Fibroblast of skin of scalp (primary cell): ENCODE measurements at places on chromosomes 2 and 18.

- DNase-seq, result no peak
Measured at GRCh38 chr2:173966274-173967098, 1.3 kb upstream of the SP3 start.

DNA sequence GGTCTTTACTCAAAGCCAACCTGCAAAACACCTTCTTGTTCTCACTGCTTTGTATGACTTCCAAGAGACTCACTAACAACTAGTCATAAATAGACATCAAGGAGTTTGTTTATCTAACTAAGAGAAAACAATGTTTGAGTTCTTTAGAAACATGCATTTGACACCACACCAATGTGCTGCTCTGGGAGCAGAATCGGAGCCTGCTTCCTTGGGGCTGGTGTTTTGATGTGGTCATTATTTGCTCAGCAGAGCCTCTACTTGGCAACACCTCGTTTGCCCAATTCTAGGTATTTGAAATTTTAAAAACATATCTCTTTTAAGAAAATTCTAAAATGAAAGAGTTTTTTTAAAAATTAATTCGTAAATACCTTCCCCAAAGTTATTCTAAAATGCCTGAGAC is 167.5 kb downstream of the BCL2 start:
- no peak for DNase-seq

DNA sequence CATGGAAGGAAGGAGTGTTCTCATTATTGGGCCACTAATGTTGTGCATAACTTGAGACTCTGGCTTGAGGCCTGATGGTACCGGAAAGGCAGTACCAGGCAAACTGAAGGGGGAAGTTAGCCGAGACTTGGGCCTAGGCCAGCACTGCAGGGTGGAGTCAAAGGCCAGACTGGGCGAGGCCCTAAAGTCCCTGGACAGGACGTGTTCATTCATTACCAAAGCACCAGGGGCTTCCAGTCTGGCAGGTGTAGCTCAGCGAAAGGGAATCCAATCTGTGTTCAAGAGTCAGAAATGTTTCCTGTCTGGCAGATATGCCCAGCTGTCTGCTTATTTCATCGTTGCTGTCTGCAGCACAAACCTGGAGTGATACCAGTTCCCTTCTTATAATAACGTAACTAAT is 4.7 kb upstream of the ITSN2 start:
- DNase-seq, result no peak

GRCh38 chr18:49098386-49098785 is 147.6 kb upstream of the SMAD7 start:
- DNase-seq, result no peak

GRCh38 chr18:48326901-48327675 is 82.1 kb downstream of the ZBTB7C start:
- peak; percentile 55 for DNase-seq

- DNase-seq, result peak; percentile 80
Measured at GRCh38 chr18:2402084-2402483, 169.2 kb downstream of the METTL4 start.

DNA sequence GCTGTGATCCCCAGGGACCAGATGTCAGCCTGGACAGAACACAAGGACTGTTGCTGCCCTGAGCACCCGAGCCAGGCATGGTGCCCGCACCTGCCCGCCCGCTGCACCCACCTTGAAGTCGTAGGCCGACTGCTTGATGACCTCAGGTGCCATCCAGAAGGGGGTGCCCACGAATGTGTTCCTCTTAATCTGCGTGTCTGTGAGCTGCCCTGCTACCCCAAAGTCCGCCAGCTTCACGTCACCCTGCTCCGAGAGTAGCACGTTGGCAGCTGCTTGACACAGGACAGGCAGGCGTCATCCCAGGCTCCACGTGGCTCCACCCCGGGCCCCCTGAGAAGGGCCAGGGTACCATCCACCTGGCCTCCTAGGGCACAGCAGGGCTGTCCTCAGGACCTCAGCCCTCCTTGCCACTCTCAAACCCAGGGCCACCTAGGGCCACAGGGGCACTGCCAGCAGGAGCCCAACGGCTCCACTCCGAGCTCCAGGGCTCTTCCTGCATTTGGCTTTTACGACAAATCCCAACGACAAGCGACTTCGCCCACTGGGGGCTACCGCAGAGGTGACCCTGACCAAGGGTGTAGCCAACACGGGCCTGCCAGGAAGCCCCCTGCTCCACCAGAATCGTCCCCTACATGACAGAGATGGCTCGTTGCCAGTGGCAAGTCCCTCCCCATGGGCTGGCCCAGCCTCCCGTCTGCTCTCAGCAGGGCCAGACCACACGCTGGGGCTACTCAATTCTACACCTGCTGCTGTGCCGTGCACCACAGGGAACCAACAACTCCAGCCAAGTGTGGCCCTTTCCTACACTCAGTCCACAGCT is 9.0 kb downstream of the STK25 start:
- no peak for DNase-seq

DNA sequence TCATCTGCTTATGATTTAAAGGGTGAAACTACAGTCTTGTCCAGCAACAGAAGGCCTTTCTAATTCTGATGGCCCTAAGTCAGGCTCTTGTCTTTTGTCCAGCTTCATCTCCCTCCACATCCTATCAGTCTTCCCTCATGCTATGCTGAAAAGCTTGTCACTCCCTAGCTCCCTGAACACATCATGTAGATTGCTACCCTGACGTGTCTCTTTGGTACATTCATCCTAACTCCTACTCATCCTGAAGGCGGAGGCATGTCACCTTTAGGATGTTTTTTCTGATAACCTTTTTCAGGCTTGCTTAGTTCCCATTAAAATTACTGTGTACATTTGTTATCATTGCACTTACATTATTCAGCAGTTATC is 78.4 kb upstream of the ARL5A start:
- no peak for DNase-seq

- no peak for DNase-seq
Measured at GRCh38 chr2:156592809-156593593, 156.8 kb downstream of the GPD2 start.

DNA sequence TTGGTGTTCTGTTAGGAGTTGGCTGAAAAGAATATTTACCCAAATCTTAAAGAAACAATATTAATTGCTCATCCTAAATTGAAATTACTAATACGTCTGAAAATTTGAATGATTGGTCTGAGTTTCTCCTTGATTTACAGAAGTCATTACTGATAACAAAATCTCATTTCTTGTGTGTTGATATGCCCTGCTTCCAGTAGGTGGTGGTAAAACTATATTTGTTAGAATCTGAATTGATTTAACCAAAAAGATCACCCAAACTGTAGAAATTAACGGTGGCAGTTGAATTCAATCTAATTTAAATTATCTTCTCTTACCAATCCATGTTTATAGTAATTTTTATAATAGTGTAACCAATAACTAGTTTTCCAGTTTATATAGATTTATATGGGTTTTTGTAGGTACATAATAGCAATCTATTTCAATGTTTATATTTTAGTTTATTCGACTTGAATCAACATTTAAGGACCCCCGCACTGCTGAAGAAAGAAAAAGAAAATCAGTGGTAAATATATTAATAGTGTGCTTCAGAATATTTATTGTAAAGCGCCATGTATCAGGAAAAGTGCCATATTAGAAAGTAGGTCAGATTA is 38.3 kb downstream of the PAPOLG start:
- DNase-seq, result peak; percentile 14

DNA sequence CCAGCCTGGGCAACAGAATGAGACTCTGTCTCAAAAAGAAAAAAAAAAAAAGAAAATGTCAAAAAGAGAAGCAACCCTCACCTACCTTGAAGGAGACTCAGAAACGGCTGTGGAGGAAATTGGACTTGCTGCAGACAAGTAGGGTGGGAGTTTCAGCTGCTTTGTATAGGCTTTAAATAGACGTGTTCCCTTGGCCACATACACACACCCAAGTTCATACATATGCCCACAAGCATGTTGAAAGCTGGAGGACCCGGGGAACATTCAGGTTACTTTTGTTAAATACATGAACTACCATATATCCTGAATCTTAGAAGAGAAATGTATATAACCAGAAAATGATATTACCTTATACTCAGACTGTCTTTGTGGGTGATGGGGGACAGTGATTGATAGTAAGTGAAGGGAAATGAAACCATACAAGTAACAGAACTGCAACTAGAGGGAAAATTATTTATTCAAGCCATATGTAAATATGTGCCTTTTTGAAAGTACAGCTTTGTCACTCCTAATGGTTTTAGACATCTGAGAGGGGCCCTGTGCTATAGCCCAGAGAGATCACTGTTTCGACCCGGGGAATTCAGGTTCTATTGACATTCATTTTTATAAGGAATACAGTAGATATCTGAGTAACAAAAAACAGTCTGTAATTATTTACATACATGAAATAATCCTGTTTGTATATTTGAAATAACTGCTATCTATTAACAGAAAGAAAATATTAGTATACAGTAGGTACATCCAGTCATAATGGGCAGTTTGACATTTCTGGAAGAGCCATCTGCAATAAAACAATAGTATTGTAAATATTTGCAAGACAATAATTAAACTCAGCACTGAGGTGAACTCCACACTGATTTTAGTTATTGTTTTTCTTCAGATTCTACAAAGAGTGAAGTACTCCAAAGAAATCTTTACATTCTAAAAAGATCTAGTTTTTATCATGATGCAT is 48.0 kb upstream of the TGIF1 start:
- DNase-seq, result no peak

DNA sequence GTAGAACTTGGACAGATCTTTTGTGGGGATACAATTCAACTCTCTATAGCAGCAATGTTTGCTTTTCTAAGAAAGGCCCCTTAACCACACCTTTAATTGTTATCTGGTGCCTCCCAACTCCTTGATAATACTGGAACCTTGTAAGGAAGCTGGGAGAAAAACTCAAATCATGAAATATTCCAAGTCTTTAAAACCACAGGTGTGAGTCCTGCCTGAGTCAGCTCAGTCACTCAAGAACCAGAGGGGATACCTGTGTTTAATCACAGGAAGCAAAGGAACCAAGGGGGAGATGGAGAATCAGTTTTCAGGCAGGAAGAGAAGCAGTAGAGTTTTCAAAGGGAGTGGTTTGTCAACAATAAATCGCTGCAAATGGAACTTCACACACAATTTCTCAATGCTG is 159.9 kb downstream of the LAMA3 start:
- no peak for DNase-seq

DNA sequence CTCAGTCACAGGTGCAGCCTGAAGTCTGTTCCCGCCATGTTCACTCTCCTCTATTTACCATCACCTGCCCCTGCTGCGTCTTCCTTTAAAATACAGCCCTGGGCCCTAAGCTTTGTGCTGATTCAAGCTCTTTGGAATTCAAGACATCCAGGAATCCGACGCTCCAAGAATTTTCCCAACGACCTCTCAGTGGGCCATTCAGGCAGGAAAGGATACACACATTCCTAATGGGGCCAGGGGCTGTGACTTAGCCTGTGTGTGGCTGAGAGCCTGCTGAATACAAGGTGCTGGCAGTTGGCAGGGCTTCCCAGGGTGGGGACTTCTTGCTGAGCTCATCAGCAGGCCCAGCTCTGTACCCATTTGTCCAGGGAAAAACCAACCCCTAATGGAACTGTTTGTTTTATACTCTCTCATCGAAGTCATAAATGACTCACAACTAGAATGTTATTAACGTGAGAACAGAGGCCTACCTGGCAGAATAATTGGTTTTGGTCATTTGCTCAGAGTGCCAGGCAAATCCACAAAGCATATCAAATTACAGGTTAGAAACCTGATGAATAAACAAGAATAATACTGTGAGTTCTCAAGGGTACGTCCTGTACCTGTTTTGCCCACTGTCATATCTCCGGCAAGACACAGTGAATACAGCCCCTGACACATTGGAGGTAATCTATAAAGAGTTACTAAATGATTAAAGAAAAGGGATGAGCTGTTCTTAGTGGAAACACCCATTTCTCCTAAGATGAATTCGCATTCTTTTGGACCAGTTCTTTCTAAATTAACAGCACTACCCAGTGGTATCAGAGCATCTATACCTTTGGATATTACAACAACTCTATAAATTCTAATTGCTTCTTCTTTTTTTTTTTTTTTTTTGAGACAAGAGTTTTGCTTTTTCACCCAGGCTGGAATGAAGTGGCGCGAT is 12.6 kb upstream of the KCMF1 start:
- DNase-seq, result peak; percentile 95

- peak; percentile 50 for DNase-seq
Measured at GRCh38 chr18:11425211-11425610, 184.2 kb upstream of the SLC35G4 start.

DNA sequence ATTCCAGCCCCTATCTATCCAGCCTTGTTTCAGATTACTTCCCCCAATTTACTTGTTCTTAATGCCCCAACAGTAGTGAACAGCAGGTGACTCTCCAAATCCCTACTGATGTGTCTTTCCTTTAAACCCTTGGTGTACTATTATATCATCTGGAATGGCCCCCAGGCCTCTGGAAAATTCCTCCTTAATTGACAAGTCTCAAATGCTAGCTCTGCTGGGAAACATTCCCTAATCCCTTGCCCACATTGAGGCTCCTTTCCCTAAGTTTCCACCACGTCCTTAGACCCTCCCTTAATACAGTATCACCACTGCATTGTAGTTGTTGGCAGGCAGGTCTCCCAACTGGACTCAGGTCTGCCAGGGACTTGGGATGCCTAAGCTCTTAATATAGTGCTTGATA is 41.0 kb downstream of the MYO3B start:
- no peak for DNase-seq

DNA sequence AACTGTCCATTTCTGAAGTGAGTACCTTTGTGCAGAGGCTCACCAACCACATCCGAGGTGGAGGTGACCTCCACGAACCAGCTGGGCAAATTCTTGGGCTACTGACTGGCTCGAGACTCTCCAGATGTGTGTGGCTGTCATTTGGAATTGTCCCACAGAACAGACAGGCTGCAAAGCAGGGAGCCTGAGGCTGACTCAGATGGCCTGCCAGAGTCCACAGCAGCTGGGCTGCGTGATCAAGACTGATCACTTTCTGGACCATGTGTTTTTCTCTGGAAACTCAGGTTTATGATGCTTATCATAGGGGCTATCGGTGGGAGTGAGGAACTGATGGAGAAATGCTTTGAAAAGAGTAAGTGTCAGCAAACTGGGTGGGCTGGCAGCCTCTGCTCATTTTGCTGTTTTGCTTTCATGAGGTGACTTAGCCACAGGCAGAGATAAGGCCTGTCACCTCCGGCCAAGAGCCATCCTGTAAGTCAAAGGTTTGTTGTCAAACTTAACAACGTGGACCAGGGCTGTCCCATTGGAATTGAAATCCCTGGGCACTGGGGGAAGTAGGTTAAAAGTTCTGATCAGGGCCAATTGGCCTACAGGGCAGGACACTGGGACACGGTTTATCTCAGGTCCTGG is 120.4 kb downstream of the LIPG start:
- no peak for DNase-seq

- no peak for DNase-seq
Measured at GRCh38 chr2:233811732-233812131, 33.6 kb downstream of the MROH2A start.

GRCh38 chr2:62539606-62540407 is 33.8 kb upstream of the TMEM17 start:
- no peak for DNase-seq

GRCh38 chr18:76935722-76936337 is 113.5 kb downstream of the ZNF236 start:
- no peak for DNase-seq
